ENCODE measurements at places on chromosomes 4 and X.

DNA sequence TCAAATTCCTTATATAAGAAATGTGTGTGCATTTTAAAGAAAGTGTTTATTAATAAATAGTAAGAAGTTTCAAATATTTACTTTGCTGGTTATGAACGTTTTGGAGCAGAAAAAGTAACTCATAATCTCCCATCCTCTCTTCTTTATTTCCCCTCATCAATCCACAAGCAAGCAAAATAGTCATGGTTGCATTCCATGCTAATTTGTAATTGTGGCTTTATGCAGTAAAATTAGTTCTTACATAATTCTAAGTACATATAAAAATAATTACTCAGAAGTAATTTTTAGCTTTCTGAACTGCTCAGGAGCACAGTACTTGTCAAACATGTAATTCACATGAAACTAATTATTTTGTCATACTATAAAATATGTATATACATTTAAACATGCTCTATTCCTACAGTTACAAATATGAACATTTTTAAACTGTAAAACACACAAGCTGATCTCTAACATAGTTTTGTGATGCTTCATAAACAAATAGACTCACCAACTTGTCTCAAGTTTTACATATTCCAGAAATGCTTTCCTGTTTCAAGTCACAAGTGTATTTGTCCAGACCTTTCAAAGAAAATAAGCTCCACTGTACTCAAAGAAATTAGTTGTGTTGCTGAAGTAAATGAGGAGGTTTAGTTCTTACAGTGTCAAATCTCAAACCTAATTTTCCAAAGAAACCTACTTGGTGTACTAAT lies 218.9 kb downstream of the PABPC4L start:
- no peak for DNase-seq

DNA sequence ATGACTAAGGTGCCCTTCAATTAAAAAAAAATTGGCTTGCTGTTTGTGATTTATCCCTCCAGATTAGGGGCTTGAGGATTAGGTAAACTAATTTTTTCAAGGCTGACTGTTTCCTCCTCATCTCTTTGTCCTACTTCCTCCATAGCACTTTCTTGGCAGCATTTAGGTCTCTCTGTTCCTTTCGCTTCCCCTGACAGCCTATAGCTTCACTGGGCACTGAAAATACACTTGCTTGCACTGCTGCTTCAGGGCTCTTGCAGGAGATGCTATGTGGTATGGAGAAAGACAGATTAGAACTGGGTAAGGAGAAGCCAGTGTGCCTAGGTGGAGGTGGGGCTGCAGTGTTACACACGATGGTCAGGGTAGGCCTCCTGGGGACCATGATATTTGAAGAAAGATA lies 112.3 kb upstream of the SFRP2 start:
- no peak for DNase-seq

DNA sequence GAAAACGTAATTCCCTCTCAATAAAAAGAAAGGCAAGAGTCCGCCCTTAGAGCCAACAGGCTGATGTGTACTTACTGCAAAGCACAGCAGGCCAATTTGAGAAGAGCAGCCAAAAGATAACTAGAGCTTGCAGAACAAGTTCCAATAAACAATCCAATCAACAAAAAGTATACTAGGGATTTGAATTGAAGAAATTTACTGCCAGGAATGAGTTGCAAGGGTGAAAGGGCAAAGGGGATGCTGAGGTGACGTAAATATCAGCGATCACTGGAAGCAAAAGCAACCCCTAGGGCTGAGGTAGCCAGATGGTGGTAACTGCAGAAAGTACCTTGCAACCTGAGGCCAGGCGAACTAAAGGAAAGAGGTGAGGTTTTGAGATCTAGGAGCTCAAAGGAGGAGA lies 152.1 kb upstream of the TENM3 start:
- DNase-seq, result no peak

DNA sequence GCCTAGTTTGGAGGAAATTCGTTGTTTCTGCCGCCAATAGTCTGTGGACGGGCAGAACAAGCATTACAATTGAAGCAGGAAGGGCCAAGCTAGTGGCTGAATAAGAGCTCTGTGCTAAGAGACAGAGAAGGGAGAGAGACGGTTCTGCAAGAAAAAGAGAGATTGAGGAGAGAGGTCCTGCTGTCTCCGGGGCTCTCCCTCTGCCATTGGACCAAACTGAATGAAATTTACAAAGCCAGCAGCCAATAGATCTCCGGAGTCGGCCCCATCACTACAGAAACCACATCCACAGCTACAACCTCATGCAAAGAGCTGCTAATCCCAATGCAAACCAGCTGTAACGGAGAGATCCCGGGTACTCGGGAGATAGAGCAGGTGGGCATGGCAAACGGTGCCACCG lies at the start of gene NLGN4X:
Gene NLGN4X (minus strand): TSS at position 148 of the 400 bp plus-strand sequence. CDS start 77,401 bp downstream, outside the sequence.
- peak; percentile 26 for DNase-seq

DNA sequence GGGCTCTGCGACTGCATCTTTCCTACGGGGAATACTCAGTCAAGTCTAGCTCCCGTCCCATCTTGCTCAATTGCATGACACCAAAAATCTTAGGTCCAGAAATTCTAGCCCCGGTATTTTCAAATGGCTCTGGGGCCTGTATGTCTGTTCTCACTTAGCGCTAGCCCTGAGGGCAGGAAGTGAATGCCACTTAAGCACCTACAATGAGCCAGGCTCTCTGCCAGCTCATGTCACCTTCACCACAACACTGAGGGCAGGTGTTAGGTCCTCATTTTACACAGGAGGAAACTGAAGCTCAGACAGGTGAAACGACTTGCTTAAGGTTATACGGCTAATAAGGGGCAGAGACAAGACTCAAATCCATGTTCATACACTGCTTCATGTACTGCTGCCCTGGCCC lies 282.8 kb downstream of the PPP1R2C start:
- no peak for DNase-seq

DNA sequence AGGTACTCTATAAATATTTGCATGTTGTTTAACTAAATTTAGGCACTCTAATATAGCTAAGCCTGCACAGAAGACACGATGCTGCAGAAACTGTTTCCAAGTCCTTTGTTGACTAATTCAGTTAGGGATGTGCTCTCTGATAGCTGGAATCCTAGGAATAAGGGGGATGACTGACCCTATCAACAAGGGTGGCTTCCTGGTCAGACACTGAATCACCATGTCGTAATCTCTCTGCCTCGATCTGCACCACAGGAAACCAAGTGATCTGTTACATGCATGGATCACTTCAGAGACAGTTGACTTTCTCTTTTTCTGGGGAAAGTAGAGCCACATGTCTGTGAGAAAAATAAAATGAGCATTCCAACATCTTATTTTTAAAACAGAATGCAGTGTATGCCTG lies 169.1 kb downstream of the GUCY2F start:
- DNase-seq, result no peak

DNA sequence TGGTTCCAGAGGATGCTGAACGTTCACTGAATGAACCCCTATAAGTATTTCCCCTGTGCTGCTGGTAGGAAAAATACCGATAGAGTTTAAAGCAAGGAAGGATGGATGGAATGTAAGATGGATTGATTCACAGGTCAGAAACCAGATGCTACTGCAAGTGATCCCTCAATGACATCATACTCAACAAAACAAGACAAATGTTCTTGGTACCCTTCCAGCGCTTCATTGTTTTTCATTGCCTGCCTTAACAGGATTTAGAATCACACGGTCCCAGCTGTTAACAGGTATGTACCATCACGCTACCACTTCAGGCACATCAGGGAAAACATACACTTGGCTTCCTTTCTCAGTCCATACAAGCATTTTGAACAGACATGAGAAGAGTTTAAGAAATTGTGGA lies 118.1 kb upstream of the TLR3 start:
- DNase-seq, result no peak

DNA sequence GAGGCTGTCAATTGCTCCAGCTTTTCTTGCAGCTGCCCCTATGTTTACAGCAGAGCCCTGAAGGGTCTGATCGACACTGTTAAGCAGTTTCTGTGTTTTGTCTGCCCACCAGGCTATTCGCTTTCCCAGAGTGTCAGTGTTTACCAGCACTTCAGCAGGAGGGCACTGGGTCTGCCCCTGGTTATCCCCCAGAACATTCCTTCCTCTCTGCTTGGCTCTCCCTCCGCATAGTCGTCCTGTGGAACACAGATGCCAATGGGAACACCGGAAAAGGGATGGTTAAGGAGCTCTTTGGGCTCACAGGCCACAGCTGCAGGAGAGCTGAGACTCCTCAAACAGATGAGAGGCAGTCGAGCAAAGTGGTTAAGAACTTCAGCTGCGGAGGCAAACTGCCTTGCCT lies 71.3 kb upstream of the FBXW7 start:
- DNase-seq, result no peak

DNA sequence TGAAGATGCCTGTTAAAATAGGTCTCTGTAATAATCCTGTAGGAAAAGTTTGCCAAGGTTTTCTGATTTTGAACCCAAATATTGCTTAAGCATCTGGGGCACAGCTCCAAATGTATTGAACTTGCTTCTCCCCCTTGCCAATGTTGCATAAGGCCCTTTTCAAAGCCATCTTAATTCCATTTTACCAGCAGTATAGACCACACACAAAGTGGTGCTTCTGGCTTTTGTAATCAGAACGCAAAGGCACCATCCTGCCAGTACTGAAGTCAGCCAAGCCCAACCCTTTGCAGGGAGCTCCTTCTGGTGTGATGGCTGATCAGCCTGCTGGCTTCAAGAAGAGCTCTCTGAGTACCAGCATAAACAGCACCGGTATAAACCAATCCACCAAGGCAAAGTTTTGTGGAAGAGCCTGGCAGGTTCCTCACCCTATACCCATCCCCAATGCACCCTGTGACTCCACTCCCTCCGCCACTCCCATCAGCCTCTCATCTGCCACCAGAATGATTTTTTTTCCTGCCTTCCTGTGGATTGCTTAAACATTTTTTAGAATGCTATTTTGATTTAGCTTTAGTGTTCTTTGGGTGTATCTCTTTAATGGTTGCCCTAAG lies 39.2 kb upstream of the USP9X start:
- peak; percentile 37 for DNase-seq

GRCh38 chr4:123421937-123422781 lies 25.6 kb downstream of the SPRY1 start:
- DNase-seq, result no peak
